ENCODE measurements at places on chromosomes 3 and 15.
A peak's percentile ranks its signal among the peaks of the same experiment; 100 is the strongest.

DNA sequence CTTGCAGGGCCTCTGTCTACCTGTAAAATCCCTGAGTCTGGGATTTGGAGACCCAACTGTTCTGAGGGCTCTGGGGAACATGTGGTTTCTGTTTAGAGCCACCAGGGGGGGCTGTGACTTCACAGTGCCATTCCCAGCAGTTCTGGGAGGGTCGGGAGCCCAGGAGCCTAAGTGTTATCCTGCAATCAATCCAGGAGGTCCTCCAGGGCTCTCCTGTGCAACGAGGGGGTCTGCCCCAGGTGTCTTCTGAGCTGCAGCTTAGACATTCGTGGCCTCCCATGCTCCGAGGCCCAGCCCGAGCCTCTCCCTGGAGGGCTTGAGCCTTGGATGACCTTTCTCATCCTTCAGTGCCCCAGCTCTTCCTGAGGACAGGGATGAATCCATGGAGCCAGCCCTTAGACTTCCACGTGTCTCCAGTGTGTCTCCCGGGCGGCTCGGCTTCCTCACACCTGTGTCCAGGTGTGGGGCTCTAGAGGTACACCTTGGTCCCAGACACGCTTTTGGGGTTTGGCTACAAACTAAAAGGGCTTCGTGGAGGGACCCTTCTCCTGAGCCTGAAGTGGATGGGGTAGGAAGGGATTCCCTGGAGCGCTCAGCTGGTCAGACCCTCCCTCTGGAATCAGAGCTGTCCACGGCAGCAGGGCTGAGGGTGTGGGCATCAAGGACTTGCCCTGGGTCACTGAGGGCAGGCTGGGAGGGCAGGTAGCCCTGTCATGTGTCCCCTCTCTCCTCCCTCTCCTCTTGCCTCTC is 20.3 kb upstream of the ABTB1 start:
- peak; percentile 44 for DNase-seq

DNA sequence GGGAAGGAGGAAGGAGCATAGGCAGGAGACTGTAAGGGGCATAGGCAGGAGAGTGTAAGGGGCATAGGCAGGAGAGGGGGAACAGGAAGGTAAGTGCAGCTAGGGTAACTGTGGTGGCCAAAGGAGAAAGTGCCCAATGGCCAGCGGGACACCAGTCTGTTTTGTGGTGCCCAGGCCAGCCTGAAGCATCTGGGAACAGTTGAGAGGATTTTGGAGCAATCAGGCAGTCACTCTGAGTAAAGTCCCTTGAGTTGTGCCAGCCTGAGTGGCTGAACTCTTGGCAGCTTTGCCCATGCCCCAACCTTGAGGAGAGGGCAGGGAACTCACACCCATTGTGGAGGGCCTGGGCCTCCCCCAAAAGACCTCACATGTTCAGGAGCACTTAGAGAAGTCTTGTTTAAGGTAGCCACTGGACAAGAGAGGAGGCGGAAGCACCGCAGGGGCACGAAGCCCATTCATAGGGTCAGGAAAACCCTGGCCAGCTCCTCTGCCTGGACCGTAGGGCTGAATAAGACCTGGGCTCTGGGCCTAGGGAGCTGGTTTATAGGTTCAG is 3.5 kb upstream of the TGM5 start:
- no peak for DNase-seq

DNA sequence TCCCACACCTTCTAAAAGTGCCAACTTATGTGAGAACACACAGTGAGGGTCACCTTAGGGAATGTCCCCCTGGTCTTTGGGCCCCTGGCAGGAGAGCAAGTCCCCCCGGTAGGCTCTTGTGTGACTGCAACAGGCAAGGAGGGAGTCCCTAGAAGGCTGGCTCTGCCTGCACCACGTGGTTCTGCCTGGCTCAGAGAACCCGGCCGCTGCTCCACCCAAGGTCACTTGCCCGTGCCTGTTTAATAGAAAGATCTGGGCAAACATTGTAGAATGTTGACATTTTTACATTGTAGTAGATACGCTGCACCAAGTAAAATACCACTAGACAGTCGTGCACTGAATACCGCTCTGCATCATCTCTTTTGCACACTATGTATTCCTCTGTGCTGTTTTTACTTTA is 21.9 kb downstream of the GABRA5 start:
- DNase-seq = no peak

DNA sequence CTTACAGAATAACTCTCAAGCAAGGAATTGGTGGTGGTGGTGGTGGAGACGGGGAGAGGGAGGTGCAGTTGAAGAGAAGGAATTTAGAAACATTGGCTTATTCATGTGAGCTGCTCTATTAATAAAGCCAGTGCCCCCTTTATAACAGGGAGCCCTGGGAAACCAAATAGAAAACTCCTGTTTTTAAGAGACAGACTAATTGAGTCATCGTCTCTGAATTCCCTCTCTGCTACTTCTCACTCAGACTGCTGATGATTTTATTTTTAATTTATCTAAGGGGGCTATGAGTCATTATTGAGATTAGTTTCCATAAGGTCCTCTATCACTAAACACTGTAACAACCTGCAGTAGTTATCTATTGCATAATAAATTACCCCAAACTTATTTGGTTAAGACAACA is 145.9 kb upstream of the GALNT15 start:
- no peak for DNase-seq

DNA sequence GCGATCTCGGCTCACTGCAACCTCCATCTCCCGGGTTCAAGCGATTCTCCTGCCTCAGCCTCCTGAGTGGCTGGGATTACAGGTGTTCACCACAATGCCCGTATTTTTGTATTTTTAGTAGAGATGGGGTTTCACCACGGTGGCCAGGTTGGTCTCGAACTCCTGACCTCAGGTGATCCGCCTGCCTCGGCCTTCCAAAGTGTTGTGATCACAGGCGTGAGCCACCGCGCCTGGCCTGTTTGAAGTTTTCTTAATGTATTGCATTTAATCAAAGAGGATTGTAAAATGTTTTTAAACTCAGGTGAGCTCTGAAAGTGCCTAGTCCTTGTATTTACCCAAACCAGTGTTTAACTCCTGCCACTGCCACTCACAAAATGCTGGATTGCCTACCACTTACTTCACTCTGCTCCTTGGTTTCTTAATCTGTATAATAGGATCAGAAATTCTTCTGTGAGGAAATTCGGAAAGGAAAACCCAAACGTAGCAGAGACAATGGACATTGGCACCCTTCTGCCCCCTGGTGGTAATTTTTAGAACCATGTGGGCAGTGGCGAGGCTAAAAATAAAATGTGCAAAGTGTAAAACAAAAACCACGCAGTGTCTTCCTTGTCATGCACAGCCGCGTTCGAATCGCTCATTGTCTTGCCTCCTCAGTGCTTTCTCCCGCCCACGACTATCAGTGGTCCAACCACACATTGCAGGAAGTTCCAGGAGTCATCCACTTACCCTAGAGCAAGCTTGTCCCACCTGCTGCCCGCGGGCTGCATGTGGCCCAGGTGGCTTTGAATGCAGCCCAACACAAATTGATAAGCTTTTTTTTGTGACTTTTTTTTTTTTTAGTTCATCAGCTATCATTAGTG is 27.3 kb downstream of the CEP19 start:
- peak; percentile 74 for DNase-seq

GRCh38 chr3:32934150-32934742 is 17.2 kb upstream of the CCR4 start:
- peak; percentile 40 for DNase-seq

DNA sequence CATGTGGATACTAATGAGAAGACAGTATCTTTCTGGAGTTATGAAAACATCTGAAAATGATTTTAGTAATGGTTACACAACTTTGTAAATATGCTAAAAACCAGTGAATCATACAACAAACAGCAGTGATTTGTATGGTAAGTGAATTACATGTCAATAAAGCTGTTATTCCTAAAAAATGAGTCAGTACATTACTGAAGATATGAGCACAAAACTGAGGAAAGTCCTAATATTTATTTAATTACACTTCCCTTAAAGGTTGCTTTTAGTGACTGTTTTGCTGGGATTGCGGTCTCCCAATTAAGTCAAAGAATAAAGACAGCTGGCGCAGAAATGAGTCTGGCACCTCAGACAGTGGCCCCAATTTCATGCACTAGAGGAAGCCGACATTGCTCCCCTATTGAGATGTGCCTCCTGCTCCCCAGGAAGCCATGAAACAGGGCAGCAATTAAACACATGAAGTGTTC is 50.9 kb upstream of the FSIP1 start:
- no peak for DNase-seq

GRCh38 chr15:90291679-90292356 is 26.3 kb downstream of the NGRN start:
- DNase-seq = peak; percentile 47

DNA sequence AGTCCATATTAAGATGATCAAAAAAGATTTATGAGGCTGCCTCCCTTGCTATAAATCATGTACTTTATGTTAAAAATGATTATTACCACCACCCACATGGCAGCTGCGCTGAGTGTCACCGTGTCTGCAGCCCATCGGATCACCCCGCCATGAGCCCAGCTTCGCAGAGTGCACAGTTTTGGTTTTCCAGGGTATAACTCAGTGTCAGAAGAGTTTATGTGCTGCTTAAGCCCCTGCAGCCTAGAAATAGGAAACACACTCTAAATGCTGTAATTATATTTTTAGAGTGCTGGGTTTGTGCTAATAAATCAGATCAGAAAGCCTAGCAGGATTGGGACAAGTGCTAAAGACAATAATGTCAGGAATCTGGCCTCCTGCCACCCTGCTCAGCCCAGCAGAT is 54.7 kb upstream of the ONECUT1 start:
- no peak for DNase-seq

Measured in stimulated activated CD4-positive, alpha-beta T cell treated with anti-CD3 and anti-CD28 coated beads, Interleukin-15, amount 100 ng/mL, for 24 hours (primary cell).